ENCODE measurements at places on chromosomes 1 and 21.
A peak's percentile ranks its signal among the peaks of the same experiment; 100 is the strongest.

DNA sequence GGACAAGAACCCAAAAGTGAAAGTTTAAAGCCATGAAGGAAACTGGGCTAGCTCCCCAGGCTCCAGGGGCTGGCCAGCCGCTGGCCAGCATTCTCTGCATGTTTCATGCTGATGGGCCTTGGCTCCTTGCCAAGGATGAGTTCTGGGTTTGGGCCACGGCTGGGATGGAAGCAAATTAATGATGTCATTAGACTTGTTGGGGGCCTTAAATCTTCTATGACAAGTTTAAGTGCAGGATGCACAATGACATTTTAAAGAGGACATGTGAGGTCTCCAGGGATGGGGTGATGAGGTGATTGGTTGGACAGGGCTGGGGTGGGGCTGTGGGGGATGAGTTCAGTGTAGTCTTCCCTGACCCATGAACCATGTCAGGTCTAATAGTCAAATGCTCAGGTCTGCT is 199.6 kb downstream of the TRABD2B start:
- DNase-seq, result no peak

DNA sequence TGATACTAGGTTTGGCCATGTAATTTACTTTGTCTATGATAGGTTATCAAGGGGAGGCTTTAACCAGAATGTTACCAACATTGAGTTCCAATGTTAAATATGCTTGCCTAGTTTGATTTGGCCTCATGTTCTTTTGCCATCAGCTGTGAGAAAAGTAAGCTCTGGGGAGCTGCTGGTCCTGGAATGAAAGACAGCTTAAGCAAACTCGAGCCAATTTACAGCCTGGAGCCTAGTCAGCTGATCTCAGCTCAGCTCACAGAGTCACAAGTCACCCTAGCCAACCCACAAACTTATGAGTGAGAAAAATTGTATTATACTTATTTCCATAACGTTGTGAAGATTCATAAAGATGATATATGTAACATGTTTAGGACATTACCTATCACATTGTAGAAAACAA is 426.7 kb downstream of the RWDD3 start:
- no peak for DNase-seq

DNA sequence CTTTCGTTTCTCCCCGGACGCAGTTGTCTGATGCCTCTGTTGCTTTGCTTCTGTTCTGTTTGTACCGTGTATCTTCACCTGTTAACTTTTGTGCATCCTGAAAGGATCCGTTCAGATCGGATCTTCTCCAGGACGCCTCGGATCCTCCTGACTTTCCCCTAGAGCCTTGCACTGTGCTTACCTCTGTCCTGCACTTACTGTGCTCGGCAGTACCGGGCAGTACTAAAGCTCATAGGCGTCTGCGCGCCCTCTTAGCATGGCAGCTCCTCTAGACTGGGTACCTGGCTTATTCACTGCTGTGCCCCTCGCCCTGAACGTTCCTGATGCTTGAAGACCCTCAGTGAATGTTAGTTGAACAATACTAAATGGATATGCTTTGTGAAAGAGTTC is 934 bp downstream of the SCP2 start:
- DNase-seq, result no peak

GRCh38 chr1:28905921-28906666 is 8.3 kb upstream of the EPB41 start:
- DNase-seq, result no peak

DNA sequence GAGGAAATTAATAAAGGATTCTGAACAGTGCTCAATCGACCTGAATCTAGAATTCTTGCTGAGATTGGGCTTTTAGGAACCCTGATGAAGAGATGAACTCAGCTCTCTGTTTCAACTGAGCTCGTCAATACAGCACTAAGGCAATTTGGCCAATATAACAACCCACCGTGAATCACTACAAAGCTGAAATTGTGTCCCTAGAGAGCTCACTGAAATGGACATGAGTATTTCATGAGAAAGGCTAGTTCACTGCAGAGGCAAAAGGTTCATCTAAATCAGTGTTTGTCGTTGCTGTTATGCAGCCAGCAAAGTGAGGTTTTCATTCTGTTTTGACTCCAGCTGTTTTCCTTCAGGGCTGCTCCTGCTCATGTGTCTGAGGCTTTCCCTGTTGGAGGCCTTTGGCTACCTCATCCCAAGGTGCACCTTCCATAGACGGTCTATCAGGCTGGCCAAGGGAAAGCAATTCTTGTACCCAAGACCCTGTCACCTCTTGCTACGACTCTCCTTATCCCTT is 83.5 kb downstream of the URB2 start:
- no peak for DNase-seq

- DNase-seq, result no peak
These were observed 10.6 kb upstream of the KCND3 start for GRCh38 chr1:112000048-112000447.

DNA sequence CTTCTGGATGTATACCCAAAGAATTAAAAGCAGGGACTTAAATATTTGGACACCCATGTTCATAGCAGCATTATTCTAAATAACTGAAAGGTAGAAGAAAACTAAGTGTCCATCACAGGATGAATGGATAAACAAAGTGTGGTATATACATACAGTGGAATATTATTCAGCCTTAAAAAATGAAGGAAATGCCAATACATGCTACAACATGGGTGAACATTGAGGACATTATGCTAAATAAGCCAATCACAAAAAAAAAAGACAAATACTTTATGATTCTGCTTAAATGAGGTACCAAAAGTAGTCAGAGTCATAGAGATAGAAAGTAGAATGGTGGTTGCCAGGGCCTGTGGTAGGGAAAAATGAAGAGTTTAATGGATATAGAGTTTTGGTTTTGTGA is 14.1 kb downstream of the EEIG2 start:
- DNase-seq, result no peak

GRCh38 chr1:47650205-47650604 is 212.4 kb downstream of the FOXD2 start:
- no peak for DNase-seq

GRCh38 chr1:185137896-185138545 is 18.7 kb downstream of the TRMT1L start:
- DNase-seq, result no peak

GRCh38 chr1:93256433-93256832 is 75.9 kb downstream of the CCDC18 start:
- no peak for DNase-seq

GRCh38 chr1:60911966-60912697 is 170.2 kb upstream of the NFIA start:
- no peak for DNase-seq

DNA sequence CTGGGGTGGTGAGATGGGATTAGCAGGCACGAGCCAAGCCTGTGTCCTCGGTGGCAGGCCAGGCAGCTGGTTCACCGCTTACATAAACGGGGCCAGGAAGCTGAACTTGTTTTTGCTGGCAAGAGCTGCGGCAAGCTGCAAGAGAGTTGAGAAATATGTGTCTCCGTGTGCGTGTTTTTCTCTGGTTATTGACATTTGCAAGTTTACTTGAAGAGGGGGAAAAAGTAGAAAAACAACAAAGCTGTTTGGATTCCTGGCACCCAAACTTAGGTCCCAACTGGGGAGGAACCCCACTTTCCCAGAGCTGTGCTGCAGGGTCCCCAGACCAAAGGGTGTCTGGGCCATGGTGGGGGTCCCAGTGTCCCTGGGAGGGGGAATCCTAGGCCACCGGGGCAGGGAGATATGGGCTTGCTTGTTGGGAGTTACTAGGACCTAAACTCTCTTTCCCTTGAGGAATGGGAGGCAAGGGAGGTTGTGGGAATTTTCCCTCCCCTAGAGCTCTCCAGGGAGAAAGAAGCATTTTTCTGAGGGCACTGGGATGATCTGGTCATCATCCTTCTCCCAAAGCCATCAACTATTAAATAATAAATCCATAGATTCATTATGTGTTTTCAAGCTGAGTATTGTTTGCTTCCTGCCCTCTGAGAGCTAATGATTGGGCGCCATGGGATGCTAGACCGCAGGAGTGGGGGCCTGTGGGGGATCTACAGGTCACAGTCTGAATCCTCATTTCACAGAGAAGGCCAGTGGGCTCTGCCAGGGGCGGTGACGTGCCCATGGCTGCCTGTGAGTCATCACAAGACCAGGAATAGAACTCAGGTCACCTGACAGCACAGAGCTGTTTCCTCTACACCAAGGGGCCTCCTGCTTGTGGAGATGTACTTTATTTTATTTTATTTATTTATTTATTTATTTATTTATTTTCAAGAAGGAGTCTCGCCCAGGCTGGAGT is 14.8 kb downstream of the IL6R start:
- DNase-seq, result peak; percentile 75

- DNase-seq, result no peak
These were observed 38.5 kb downstream of the AGPAT3 start for GRCh38 chr21:43903451-43904091.

All from activated CD4-positive, alpha-beta T cell treated with anti-CD3 and anti-CD28 coated beads, Interleukin-2, amount 10 ng/mL, durations not matched to agents 24 days and 14 days (primary cell).